Breast epithelium (tissue), 4 donors: ENCODE measurements at places on chromosomes 3 and 15. TPM values are rescaled to one million over a fixed set of nuclear protein-coding genes. Genes with fewer than 3 reads are reported as not detected.

The STX19 gene
- total RNA-seq = 5.9 TPM

GRCh38 chr3:111577798-111578685 is 17.1 kb downstream of the ZBED2 start:
- no peak for DNase-seq

The GABRR3 gene
- total RNA-seq = not detected

DNA sequence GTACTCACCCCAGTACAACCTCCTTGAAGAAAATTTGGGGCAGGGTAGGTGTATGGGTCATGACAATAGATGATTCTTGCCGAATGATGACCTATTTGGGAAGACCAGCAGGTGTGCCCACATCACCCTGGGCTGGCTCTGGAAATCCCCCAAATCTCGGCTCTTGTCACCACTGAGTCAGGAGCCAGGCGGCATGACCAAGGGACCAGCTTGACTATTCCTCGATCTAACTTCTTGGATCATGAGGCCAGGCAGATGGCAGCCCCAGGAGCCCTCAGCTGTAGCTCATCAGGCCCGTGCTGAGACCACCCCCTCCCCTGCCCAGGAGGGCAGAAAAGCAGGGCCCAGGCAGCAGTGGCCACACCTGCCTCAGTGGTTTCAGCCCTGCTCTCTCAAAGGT is 9.2 kb upstream of the MUC4 start:
- DNase-seq = no peak

- DNase-seq = peak; percentile 88
Measured at GRCh38 chr3:157081626-157082210, 78.2 kb downstream of the CCNL1 start.

The ACAD9 gene
- total RNA-seq = 43.9 TPM

GRCh38 chr3:52046902-52047239 is 9.5 kb downstream of the DUSP7 start:
- DNase-seq = no peak

DNA sequence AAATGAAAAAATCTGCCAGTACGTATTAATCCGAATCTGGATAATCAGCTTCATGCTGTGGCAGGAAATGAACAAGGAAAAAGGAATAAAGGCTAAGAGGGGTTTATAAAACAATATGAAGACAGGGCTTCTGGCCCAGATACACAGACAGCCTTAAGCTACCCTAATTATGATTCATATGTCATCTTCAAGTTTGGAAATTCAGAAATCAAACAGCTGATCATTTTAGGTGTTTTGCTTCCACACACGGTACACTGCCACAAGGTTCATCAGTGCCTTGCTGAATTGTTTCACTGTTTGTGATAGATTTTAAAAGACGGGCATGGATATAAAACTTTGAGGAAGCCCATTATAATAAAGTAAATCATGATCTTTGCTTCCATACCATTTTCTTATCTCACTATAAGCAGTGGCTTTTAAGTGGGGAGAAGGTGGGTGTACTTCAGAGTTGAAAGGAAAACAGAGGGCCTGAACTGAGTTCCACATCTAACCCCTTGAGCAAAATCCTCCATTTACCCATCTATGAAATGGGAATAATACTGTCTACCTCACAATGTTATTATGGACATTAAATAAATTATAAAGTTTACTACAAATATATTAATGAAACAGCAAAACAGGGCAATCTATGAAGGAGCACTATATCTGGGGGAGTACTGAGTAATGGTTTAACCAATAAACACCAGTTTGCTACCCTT is 15.7 kb downstream of the GTPBP8 start:
- no peak for DNase-seq

DNA sequence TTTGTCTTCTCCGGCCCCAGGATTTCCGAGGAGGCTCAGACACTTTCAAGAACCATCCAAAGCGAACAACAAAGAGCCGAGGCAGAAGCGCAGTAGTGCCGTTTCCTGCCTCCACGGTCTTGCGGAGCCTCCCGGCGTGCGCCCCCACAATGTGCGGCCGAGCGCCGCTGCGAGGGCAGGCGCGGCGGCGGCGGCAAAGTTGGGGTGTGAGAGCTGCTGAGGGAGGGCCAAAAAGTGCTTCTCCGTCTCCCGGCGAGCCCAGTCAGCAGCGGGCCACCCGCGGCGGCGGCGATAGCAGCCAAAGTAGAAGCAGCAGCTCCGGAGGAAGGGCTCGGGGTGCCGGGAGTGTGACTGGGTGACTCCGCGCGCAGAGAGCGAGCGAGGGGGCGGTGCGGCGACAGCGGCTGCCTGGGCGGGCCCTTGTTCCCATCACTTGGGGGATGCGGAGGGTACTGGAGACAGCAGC is 749.1 kb downstream of the ROBO1 start:
- no peak for DNase-seq

- DNase-seq = peak; percentile 83
Measured at GRCh38 chr3:50390508-50391224, 31.3 kb upstream of the TMEM115 start.

DNA sequence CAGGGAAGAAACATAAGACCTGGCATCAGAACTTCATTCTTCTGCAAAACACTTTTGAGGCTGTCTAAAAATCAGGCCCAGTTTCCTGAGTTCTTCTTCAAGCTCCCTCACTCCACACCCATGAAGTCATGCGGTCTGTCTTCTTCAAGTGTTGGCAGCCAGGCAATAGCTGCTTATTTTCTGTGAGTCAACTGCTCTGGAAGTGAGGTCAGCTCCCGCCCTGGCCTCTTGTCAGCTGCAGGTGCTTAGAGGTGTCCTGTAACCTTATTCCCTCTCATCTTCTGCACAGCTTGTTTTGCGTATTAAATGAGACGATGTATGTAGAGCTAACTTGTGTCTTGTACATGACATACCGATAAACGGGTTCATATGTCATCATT is 226.1 kb downstream of the ADAMTS17 start:
- no peak for DNase-seq
